ENCODE measurements at places on chromosomes 3 and 15.

GRCh38 chr3:136149667-136150066 is 46.5 kb downstream of the MSL2 start:
- DNase-seq = peak; percentile 22

DNA sequence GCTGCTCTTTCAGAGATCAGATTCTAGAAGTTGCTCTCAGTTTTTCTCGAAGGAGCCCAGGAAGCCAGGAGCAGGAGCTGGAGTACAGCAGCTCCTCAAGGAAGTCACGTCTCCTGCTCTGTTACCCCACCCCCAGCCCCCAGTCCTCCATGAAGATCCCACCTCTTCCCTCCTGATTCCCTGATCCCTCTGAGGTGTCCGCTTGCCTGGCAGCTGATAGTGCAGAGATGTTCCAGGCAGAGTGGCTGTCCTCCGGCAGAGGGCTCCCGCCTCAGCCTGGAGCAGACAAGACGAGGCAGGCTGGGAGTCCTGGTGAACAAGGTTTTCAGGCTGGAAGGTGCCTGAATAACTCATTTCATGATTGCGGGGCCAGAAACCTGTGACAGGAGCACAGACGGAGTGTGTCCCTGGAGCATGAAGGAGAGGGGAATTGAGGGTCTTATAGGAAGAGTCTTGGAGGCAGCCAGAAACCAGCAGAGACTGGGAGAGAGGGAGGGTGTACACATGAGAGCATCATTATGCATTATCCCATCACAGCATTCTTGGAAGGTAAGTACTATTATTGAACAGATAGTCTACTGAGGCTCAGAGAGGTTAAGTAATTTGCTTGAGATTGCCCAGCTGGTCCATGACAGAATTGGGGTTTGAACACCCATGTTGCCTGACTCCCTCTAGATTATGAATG is 1.2 kb downstream of the HRH1 start:
- DNase-seq = peak; percentile 6

DNA sequence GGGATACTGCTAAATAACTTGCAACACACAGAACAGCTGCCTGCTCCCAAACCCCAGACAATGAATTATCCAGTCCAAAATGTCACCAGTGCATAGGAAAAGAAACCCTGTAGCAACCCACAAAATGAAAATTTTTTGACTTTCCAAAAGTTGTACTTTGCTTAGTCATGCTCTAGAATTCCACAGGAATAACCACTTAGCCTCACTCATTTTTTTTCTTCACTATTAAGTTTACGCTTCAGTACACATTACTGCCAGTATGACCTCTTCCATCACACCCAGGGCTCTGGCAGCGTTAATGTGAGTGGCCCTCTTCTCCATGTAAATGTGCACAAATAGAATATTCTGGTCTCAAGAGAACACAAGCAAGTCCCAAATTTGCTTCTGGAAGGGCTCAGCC is 259.8 kb downstream of the MAGI1 start:
- DNase-seq = no peak

DNA sequence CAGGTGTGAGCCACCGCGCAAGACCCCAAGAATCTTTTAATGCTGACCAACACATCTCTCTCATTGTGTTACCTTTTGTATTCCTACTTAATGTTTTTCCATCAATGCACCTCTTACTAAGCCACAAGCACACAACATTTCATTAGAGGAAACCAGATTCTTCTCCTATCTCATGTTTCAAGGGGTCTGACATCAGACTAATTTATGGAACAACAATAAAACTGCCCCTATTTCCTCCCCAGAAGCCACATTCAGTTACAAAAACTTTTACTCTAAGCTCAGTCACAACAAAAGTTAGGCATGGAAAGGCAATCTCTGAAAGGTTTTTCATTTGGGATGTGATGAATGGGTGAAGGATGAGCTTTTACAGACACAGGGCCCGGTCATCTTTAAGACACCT is 251.8 kb downstream of the MAGI1 start:
- no peak for DNase-seq

GRCh38 chr15:92316586-92317295 is 76.9 kb upstream of the ST8SIA2 start:
- no peak for DNase-seq

DNA sequence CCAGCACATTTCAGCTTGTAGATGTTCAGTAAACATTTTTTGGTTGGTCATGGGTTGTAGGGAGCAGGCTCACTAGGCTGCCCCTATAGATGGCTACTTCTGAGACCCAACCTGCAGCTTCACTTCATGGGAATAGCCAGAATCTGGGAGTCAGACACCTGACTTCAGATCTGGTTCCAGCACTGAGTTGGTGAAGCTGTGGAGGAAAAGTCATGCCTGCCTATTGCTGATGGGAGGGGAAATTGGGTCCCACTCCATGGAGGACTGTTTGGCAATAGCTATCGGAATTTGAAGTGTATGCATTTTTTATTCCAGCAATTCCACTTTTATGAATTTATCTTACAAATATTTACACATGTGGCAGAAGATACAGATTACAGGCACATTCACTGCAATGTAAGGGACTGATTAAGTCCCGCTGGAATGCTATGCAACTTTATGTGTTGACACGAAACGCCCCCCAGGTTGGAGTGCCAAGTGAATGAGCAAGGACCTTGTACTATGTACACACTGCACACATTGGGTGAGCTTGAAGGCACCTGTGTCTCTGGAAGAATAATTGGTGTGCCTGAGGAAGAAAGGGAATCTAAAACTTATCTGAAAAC is 7.8 kb upstream of the CCR1 start:
- no peak for DNase-seq

- DNase-seq = no peak
Measured at GRCh38 chr3:194447161-194447560, 39.6 kb downstream of the ATP13A3 start.

DNA sequence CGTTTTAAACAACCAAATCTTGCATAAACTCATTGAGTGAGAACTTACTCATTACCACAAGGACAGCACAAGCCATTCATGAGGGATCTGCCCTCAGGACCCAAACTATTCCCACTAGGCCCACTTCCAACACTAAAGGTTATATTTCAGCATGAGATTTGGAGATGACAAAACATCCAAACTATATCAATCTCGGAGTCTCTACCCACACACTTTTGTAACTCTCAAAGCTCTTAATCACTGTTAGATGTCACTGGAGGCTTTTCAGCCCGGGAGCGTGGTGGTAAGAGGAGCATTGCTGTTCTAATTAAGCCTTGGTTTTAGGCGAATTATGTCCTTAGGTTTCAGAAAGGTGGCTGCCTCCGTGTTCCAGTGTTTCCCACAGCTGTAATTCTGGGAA is 86.3 kb downstream of the CNTN6 start:
- DNase-seq = no peak

- DNase-seq = no peak
Measured at GRCh38 chr3:47715928-47716327, 65.8 kb downstream of the SMARCC1 start.

- DNase-seq = peak; percentile 4
Measured at GRCh38 chr15:43376017-43376705, 5.3 kb downstream of the TUBGCP4 start.

DNA sequence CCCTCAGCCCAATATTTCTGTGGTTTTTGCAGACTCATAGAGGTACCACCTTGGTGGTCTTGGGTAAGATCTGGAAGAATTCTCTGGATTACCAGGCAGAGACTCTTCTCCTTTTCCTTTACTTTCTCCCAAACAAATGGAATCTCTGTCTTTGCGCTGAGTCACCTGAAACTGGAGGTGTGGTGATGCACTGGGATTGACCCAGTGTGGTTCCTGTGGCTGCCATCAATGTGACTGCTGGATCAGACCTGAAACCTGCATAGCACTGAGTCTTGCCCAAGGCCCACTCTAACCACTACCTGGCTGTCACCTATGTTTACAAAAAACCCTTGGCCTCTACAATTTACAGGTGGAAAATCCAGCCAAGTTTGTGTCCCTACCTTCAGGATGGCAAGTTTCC is 295.3 kb downstream of the RBMS3 start:
- DNase-seq = no peak

DNA sequence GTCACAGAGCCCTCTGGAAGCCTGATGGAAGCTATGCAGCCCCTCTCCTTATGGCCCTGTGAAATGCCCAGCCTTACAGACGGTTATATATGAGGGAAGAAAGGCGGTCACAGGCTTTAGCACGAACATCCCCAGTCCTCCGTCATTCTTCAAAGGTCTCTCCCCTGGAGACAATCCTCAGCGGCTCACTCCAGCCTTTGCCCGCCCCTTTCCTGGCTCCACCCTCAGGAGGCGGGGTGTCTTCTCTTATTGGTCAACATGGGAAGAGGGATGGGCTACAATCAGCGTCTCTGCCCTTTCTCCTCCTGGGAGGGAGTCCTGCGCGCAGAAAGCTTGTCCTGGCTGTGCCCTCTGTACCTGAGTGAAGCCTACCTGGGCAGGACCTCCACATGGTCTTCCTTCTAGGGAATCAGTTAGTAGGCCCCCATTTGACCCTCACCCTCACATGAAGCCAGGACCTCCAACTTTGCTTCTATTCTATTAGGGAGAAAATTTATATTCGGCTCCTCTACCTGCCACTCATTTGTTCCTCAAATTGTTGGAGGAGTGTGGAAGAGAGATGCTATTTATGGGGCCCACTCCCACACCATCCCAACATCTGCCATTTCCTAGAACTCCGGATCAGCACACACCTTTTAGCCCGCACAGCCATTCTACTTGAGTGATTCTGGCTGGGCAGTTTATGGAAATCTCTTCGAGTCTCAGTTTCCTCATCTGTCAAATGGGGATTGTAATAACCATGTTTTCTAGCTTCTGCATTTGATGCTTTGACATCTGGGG is 112.9 kb upstream of the SLC6A11 start:
- DNase-seq = no peak

DNA sequence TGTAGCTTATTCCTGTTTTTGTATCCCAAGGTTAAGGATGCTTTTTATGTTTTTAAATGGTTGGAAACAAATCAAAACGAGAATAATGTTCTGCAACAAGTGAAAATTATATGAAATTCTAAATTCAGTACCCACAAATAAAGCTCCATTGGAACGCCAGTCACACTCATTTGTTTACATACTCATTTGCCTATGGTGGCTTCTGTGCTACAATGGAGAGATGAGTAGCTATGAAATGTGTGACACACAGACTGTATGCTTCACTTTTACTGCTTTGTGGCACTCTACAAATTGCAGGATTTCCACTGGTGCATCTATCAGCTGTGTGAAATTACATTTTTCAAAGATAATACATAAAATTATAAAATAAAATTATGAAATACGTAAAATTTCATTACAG is 112.2 kb upstream of the TSPAN3 start:
- DNase-seq = no peak

DNA sequence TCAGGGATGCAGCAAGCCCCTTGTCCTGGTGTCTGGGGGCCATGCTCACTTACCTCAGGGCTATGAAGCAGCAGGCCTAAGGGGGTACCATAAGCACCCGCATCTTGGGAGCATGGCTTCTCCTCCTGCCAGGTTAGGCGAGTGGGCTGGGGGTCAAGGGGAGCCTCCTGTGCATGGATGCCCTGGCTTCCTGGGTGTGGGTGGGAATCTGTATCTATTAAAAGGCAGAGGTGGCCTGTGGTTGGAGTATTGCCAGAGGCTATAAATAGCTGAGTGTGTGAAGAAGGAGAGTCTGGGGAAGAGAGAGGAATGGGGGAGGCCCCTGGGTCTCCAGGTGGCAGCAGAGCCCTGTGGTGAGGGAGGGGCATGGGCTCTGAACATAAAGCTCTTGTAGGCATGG is 19.5 kb downstream of the ACVR2B start:
- DNase-seq = no peak

DNA sequence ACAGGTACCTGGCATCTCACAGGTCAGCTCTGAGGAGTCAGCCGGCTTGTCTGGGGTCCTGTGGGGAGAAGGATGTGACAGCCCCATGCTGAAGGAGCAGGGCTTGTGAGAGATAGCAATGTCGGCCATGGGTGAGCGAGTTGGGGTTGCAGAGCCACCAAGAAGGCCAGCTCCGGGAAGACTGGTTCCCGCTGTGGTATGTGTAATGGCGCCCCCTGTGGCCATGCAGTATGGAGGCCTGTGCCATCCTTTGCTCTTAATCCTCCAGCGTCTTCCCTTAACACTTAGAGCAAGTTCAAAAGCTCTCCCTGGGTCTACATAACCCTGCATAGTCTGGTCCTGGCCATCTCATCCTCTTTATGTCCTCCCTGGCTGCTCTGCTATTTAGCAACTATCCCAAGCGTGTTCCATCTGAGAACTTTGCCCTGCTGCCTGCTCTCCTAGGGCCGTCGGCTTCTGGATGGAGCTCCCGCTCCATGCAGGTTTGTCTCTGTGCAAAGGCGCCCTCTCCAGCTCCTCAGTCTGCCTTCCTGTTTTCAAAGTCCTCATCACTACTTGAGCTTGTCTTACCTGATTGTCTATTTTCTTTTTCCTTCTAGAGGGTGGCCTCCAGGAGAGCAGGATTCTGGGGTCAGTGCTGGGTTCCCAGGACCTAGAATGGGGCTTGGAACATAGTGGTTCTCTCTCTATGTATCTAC is 40.8 kb upstream of the IQCF6 start:
- no peak for DNase-seq

DNA sequence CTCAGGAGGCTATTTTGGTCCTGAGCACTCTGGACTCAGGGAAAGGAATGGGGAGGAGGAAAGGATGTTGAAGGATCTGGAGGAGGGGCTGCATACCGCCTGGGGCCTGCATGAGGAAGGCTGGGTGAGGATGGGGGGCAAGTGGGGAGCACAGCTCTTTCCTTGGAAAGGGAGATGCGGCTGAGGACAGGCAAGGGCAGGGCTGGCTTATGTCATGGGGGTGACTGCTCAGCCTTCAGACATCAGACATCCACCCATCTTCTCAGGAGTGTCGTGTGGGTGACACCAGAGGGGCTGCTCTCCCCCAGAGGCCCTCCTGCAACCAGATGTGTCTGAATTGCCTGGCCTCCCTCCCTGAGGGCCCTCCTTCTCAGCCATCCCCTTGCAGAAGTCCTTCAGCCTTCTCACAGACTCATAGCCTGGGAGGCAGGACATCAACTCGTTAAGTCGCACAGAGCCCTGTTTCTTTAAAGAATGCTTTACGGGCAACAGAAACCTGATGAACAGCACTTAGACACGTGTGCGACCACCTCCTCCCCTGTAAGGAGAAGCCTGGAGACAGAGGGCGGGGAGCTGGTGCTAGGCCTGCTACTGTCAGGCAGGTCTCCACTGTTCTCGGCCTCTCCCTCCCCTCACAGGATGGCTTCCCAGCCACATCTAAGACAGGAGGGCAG is 252.3 kb downstream of the OCA2 start:
- no peak for DNase-seq

- DNase-seq = no peak
Measured at GRCh38 chr15:26772154-26773066, at the start of gene GABRB3. TSS of gene GABRB3 (minus strand) at chr15:26773066.

Data from NCI-H446 (cell line).